ENCODE measurements at places on chromosomes 1 and 21.

- no peak overlapping the region for H3K27ac ChIP-seq
- no peaks in the 10 kb centered on the region for H3K4me1 ChIP-seq
- no peaks in the 10 kb centered on the region for H3K36me3 ChIP-seq
- DNase-seq, result no peak
Measured at GRCh38 chr1:78061825-78062523, 16.2 kb downstream of the GIPC2 start.

DNA sequence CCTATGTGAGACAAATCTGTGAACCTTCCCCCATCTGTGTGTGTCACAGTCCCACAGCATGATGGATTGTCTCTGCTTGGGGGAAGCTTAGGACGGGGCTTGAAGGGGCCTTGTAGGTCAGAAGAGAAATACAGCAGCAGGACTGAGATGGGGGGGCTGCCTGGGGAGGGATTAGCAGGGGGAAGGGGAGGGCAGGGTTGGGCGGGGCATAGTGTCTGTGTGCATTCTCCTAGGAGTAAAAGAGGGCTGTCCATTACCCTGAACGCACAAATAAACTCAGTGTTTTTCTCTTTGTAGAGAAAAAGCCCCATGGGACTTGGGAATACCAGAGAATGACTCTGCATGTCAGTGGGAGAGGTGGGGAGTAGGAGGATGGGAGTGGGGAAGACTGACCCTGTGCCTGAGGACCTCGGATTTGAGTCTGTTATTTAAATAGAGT lies 16.4 kb downstream of the RNF220 start:
- peaks cover 3% of the 10 kb centered on the region for H3K36me3 ChIP-seq
- peaks cover 79% of the 10 kb centered on the region for H3K4me1 ChIP-seq
- DNase-seq, result peak; percentile 62
- H3K27ac ChIP-seq, result peak overlapping the region; percentile 87
- peak overlapping the region; percentile 63 for H3K4me3 ChIP-seq

DNA sequence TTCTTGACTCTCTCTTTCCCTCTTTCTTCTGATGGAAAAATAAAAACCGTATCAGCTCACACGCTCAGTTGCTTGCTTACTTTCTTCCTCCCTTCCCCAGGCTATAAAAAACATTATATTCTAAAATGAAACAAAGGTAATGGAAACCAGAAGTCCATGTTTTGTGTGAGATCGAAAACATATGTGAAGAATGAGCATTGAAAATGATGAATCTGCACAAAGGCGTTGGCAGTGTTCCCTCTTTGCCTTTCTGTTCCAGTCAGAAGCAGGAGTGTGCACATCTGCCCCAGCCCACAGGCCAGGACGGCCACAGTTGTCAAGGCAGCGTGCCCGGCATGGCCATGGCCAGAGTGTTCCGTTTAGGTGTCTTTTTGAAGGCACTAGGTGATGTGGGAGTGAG lies 185.3 kb upstream of the USP24 start:
- no peak for DNase-seq
- no peak overlapping the region for H3K27ac ChIP-seq
- no peak overlapping the region for H3K4me3 ChIP-seq

DNA sequence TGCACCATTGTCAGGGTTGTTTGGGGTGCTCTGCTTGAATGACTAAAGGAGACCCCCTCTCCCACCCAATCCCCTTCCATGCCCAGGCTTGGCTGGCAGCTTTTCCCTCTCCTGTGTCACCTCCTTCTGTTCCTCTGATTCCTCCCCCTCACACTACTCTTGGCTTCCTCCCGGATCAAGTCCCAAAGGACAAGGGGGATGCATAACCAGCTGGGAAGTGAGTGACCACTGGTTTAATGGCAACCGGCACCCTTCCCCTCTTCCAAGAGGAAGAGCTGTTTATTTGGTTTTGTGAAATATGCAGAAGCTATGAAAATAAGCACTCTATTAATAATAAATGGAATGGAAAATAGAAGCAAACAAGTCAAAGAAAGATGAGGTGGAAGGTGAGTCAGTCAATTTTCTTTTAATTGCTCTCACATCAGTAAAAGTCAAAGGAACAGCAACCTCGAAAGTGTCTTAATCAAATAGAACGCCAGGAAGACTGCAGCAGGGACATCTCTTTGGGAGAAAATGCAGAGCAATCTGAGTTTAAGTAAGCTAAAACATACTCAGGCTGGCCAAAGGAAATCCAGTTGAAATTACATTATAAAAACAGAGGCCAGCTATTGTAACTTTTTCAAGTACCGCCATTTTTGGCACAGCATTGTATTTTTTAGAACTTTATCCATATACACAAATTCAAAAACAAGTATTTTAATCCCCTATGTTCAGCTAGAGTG lies 322.5 kb downstream of the SIPA1L2 start:
- H3K4me1 ChIP-seq, result peaks cover 58% of the 10 kb centered on the region
- peaks cover 8% of the 10 kb centered on the region for H3K27me3 ChIP-seq
- peak overlapping the region; percentile 8 for H3K4me3 ChIP-seq
- peak overlapping the region; percentile 89 for H3K27ac ChIP-seq

- no peak overlapping the region for H3K27ac ChIP-seq
- H3K36me3 ChIP-seq, result no peaks in the 10 kb centered on the region
- DNase-seq, result no peak
- H3K27me3 ChIP-seq, result no peaks in the 10 kb centered on the region
- no peak overlapping the region for H3K4me3 ChIP-seq
Measured at GRCh38 chr1:197391303-197392226, 123.5 kb downstream of the CRB1 start.

DNA sequence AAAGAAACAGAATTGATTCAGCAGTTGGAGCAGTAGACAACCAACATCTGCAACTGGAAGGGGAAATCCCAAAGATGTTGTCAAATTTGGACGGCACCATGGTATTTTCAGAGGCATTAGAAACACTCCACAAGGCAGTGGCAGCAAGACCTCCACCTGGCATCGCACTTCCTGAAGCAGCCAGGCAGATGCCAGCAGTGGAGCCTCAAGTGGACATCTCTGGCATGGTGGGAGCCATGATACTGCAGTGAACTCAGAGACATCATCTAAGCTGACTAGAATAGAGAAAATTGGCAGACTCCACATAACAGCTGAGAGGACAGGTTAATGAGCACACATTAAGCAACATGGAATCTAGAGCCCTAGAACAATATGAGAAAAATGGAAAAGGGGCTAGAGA lies 33.9 kb upstream of the RGS8 start:
- no peaks in the 10 kb centered on the region for H3K36me3 ChIP-seq
- peaks cover 7% of the 10 kb centered on the region for H3K27me3 ChIP-seq
- no peak for DNase-seq

GRCh38 chr1:197017558-197018146 lies 40.3 kb downstream of the CFHR5 start:
- no peaks in the 10 kb centered on the region for H3K36me3 ChIP-seq
- no peak overlapping the region for H3K4me3 ChIP-seq
- DNase-seq, result no peak
- no peaks in the 10 kb centered on the region for H3K27me3 ChIP-seq
- no peaks in the 10 kb centered on the region for H3K4me1 ChIP-seq

DNA sequence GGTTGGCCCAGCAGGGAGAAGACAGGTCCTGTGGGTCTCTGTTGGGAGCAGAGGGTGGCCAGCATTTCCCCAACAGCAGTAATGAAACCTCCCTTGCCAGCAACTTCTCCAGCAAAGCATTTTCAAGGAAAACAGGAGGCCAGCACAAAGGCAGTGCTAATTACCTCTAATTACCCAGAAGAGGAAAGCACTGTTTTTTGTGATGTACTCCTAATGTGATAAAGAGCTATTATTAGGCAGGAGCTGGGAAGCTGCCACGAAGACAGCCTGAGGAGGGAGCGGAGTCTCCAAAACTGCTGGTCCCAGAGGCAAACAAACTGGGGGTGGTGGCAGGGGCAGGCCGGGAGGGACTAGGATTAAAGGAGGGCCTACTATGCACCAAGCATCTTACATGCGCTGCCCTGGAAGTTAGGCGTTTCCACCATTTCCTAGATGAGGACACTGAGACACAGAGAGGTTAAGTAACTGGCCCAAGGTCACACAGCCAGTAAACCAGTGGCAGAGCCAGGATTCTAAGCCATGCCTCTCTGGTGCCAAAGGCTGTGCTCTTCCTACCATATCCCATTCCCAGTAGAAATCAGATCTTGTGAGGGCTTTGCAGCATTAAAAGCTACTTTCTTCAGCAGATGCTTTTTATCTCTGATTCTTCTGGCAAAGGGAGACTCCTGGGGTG lies 24.5 kb downstream of the HTR6 start:
- H3K36me3 ChIP-seq, result no peaks in the 10 kb centered on the region
- H3K27ac ChIP-seq, result no peak overlapping the region
- DNase-seq, result no peak
- H3K27me3 ChIP-seq, result peaks cover 29% of the 10 kb centered on the region
- no peak overlapping the region for H3K4me3 ChIP-seq
- H3K4me1 ChIP-seq, result no peaks in the 10 kb centered on the region

GRCh38 chr1:72284084-72284347 lies 1.7 kb upstream of the NEGR1 start:
- no peak overlapping the region for H3K27ac ChIP-seq
- DNase-seq, result no peak
- no peak overlapping the region for H3K4me3 ChIP-seq
- H3K4me1 ChIP-seq, result peaks cover 16% of the 10 kb centered on the region
- H3K36me3 ChIP-seq, result no peaks in the 10 kb centered on the region

DNA sequence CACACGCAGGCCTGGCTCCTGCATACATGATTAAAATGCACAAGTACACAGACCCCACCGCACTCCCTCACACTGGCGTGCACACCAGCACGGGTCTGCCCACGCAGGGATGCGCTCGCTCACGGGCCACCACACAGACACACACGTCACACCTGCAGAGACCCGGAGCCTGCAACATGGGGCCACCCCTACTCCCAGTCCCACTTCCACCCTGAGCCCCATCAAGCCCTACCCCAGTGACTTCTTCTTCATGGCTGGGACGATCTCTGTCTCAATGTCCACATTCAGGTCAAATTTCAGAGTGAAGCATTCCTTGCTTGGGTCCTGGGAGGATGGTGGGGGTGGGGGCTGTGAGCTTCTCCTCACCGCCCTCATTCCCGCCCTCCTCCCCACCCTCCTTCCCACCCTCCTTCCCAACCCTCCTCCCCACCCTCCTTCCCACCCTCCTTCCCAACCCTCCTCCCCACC lies 8.9 kb upstream of the TNFRSF25 start:
- DNase-seq, result no peak
- H3K27me3 ChIP-seq, result peaks cover 10% of the 10 kb centered on the region
- H3K4me1 ChIP-seq, result peaks cover 41% of the 10 kb centered on the region
- H3K27ac ChIP-seq, result no peak overlapping the region
- no peak overlapping the region for H3K4me3 ChIP-seq
- H3K36me3 ChIP-seq, result peaks cover 17% of the 10 kb centered on the region

DNA sequence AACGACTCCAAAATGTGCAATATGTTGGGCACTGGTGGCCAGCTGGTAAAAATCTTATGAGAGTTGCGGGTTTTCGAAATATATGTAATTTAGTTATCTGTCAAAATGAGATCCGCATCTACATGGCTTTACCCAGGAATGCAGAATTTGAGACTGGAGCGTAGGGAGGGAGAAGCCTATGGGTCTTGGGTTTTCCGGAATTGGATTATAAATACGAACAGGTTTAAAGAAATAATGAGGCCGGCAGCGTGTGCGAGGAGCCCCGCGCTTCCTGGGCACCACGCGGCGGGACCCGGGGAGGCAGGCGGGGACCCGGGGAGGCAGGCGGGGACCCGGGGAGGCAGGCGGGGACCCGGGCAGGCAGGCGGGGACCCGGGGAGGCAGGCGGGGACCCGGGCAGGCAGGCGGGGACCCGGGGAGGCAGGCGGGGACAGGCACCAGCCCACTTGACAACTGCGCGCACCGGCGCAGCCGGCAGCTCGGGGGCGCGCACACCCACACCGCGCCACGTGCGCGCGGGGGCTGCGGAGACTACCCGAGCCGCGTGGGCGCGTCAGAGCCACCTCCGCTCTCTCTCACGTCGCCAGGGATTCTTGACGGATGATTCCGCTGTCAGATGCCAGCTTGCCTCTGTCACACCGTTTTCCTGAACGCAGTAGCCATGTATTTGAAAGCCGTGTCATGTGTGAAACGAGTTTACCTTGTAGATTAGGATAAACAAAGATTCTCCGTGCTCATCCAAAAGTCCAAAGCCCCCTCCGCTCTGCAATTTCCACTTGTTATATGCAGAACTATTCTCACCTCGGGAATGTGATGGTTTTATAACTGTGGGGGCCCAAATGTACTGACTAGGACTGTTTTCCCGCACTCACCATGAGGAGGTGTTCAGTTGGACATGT lies 54.3 kb upstream of the HNRNPU start:
- H3K4me3 ChIP-seq, result peak overlapping the region; percentile 88
- no peak overlapping the region for H3K27ac ChIP-seq
- H3K27me3 ChIP-seq, result peaks cover 52% of the 10 kb centered on the region
- DNase-seq, result peak; percentile 54

- DNase-seq, result no peak
- no peak overlapping the region for H3K4me3 ChIP-seq
- no peaks in the 10 kb centered on the region for H3K27me3 ChIP-seq
- no peak overlapping the region for H3K27ac ChIP-seq
- H3K4me1 ChIP-seq, result peaks cover 21% of the 10 kb centered on the region
Measured at GRCh38 chr1:213858581-213858980, 129.2 kb upstream of the PROX1 start.

DNA sequence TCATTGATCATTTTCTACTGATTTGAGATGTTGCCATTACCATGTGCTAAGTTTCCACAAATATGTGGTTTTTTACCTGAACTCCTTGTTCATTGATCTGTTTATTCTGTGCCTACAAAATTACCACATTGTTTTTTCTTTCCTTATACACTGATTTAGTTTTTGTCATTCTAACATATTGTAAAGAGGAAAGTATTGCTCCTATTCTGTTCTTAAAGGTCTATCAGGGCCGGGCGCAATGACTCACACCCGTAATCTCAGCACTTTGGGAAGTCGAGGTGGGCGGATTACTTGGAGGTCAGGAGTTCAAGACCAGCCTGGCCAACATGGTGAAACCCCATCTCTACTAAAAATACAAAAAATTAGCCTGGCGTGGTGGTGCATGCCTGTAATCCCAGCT lies 75.1 kb downstream of the CAMTA1 start:
- no peak overlapping the region for H3K27ac ChIP-seq
- H3K27me3 ChIP-seq, result no peaks in the 10 kb centered on the region
- H3K4me1 ChIP-seq, result peaks cover 29% of the 10 kb centered on the region
- peaks cover 41% of the 10 kb centered on the region for H3K36me3 ChIP-seq
- no peak for DNase-seq

GRCh38 chr1:115543247-115543646 lies 98.5 kb upstream of the VANGL1 start:
- no peaks in the 10 kb centered on the region for H3K36me3 ChIP-seq
- no peak overlapping the region for H3K27ac ChIP-seq
- H3K4me1 ChIP-seq, result peaks cover 13% of the 10 kb centered on the region
- H3K27me3 ChIP-seq, result peaks cover 12% of the 10 kb centered on the region
- H3K4me3 ChIP-seq, result no peak overlapping the region

- peaks cover 46% of the 10 kb centered on the region for H3K4me1 ChIP-seq
- H3K27me3 ChIP-seq, result peaks cover 8% of the 10 kb centered on the region
- DNase-seq, result peak; percentile 90
- H3K4me3 ChIP-seq, result no peak overlapping the region
- H3K27ac ChIP-seq, result no peak overlapping the region
Measured at GRCh38 chr21:45136927-45137611, 62.7 kb downstream of the ADARB1 start.

All from nephron progenitor cell (in vitro differentiated cells).